ENCODE measurements at places on chromosomes 1 and 21.

GRCh38 chr1:22216210-22216883 lies 73.5 kb upstream of the WNT4 start:
- no peak for DNase-seq

- DNase-seq: no peak
These were observed 3.1 kb downstream of the TRAF5 start for GRCh38 chr1:211329764-211330201.

- DNase-seq: no peak
These were observed 312.7 kb upstream of the NCAM2 start for GRCh38 chr21:20685475-20685874.

GRCh38 chr1:9590201-9590600 lies 1.5 kb downstream of the TMEM201 start:
- no peak for DNase-seq

DNA sequence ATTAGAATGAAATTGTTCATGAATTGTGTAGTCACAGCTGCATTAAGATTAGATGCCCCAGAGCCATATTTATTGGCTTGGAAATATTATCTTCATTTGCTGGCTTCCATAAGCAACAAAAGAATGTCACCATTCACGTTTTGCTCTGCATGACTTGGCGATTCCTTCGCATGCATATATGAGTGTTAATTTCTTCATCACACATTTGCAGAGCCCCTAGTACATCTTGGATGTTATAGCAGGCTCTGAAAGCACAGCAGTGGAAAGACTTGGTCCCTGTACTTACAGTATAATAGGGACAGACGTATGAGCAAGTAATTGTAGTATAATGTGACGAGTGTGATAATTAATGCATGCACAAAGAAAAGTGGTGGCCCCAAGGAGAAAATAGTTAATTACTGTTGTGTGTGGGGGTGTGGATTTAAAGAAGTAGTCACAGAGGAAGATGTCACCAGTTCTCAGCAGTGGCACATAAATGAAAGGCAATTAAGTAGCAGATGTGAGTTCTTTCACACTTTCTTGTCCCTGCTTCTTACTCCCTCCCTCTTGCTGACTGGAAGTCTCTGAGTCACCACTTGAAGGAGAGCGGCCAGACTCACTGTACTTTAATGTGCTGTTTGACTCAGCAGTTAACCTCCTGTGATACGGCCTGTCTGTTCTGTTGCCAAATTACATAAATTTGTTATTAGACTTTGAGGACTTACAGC lies 21.0 kb downstream of the S100A10 start:
- no peak for DNase-seq

DNA sequence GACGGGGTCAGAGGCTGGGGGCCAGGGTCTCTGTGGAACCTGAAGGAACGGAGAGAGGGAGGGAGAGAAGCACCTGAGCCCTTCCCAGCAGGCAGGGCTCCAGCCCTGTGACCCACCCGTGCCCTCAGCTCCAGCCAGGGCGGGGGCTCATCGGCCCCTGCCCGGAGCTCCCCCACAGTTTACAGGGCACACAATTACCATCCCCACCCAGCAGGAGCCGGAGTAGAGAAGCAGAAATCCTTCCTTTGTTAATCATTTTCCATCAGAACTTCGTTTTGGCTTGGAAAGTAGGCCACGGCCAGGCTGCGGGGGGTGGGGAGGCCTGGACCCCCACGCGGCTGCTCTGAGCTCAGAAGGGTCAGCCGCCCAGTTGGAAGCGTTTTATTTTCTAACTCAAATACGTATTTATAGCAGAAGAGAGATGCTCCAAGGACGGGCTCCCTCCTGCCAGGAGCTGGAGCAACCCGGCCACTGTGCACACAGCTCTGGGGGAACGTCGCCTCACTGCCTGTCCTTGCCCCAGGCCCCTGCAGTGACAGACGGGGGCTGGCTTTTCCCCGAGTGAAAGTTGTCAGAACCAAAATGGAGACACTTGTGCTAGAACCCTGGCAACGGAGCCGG lies 42.7 kb upstream of the ADARB1 start:
- no peak for DNase-seq

GRCh38 chr1:196461521-196461920 lies 146.7 kb downstream of the KCNT2 start:
- DNase-seq: no peak

DNA sequence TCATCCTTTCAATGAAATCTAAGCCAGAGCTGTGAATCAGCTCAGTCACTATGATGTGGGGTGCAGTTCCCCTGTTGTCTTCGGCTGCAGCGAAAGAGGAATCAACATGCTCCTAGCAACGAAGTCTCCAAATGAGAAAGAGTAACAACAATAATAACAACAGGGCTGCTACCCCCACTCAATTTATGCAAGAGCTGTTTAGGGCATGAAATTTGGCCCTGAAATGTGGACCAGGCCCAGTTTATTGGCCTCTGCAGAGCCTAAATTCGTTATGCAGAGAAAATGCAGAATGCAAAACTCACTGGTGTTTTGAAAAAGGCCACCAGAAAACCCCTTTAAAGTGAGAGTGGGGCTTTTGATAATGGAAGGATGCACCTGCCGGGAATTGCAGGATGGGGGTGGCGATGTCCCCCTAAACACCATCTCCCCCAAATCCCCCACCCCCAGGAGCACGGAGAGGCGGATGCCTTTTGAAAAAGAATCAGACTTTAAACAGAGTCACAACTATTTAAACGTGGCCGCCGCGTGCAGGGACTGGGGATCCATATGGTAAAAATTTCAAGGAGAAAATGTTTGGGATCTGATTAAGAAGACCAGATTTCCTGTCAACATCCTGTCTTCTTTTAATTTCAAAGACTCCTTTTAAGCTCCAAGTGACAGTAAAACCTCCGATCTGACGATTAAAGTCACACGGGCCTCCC lies 1.9 kb downstream of the RUNX3 start:
- DNase-seq: no peak

DNA sequence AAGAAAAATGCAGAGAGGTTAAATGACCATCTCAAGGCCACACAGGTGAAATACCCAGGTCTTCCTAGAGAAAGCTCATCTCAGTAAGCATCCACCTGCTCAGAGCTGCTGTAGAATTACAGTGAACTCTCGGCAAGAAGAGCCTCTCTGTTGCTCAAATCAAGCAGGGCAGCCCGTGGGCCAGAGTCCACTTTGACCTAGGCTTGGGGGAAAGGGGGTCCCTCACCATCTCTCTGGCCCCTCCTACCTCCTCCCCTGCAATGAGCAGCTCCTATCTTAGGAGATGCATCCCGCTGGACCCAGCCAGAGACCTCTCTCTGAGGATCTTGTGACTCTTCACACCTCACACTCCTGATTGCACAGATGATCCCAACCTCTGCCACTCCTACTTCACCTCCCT lies 364.7 kb downstream of the PTPRU start:
- DNase-seq: no peak

DNA sequence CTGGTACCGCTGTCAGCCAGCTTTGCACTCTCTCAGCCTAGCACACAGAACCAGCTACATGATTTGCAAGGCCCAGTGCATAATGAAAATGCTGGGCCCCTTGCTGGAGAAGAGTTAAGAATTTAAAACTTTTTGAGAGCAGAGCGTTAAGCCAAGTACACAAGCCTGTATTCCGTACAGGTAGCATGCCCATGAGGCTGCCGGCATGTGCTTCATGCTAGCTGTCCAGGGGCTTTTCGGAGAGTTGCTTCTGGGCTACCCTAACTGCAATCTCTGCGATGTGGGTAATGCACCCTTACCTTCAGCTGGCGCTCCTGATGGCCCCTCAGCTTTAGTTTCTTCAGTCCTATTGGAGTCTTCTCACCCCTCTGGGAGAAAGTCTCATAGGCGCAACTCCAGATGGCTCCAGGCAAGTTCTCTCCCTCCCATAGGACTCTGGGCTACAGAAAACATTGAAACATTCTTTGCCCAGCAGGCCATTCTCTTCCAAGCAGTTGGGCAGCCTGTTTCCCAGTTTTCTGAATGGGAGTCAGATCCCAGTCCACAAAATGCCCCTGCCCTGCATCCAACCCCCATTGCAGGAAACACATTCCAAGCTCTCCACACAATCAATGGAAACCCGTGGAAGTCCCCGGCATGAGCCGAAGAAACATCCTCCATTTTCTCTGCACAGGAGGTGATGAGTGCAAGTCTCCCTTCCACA lies 5.7 kb upstream of the AKT3 start:
- no peak for DNase-seq

GRCh38 chr21:17644186-17644585 lies 31.5 kb upstream of the BTG3 start:
- DNase-seq: no peak

- DNase-seq: no peak
These were observed 2.3 kb downstream of the H3-3A start for GRCh38 chr1:226064816-226065248.

- DNase-seq: peak; percentile 25
These were observed 19.1 kb downstream of the AGL start for GRCh38 chr1:99869304-99869703.

DNA sequence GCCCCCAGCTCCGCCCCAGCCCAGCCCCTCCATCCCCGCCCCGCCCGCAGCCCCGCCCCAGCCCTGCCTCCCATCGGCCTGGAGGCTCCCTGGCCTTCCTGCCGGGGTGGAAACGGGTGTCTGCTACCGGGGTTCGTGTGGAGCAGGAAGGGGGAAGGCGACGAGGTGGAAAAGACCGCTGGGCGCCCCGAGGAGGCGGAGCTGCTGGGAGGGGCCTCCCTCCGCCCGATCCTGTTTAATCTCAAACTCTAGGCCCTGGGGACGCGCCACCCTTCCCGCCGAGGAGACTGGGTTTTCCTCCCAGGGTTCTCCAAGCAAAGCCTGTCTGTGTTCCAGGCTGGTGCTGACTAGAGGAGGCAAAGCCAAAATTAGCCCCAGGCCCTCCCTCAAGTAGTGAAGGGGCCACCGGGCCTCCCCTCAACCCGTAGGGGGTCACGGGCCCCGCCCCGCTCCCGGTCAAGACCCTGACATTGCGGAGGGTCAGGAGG lies 16.2 kb upstream of the TTLL10 start:
- DNase-seq: peak; percentile 60

GRCh38 chr1:154324241-154324640 lies 1.1 kb upstream of the ATP8B2 start:
- no peak for DNase-seq

DNA sequence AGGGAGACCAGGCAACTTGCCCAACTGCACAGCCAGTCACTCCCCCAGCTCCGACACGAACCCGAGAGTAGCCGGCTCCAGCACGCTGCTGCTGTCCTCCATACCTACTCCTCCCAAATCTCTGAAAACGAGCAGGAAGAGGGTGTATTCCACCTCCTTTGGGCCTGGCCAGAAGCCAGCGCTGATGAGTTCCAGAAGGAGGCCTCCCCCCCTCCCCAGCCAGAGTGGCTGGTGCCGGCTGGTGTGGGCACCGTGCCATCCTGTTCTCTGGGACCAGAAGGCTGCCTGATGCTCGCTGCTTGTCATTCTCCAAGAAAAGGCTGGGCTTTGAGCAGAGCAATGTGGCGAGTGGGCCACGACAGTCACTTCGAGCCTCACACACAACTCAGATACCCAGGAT lies 22.2 kb downstream of the KCNN3 start:
- no peak for DNase-seq

DNA sequence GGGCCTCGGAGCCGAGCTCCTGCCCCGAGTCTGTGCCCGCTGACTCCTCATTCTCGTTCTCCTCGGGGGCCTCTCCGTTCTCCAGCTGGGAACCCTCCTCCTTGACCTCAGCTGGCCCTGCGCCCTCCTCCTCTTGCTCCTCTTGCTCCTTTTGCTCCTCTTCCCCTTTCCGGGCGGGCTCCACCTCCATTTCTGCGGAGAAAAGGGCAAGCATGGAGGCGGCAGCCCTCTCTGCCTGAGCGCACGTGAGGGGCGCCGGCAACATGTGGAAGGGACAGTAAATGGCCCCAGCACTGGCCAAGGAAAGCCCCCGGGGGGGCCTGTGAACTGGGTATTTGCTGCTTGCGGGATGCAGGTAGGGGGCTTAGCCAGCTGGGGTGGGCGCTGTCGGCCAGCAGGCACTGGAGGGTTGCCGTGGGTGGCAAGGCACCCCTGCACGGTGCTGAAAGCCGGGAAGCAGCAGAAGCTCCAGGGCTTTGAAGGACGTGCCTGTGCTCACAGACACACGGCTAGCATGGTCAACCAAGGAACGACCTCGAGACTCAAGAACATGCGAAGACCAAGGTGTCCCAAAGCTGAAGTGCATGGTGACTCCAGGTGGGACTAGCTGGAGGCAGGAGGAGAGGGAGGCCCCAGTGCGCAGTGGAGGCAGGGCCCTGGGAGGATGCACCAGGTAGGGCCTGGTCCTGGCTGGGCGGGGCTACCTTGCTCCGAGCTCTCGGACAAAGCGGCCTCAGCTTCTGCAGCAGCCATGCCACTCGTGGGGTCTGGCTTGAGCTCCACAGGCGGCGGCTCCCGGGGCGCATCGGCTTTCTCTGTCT lies 30.7 kb downstream of the ZBTB17 start:
- DNase-seq: no peak

GRCh38 chr21:37207441-37208009 lies 59.6 kb downstream of the VPS26C start:
- no peak for DNase-seq

GRCh38 chr1:55579332-55580001 lies 364.3 kb upstream of the USP24 start:
- DNase-seq: no peak

- DNase-seq: no peak
These were observed 416.0 kb downstream of the SIPA1L2 start for GRCh38 chr1:232213928-232214327.

- no peak for DNase-seq
These were observed 13.2 kb downstream of the USH2A start for GRCh38 chr1:216410026-216410425.

GRCh38 chr1:15820478-15820877 lies 13.0 kb upstream of the UQCRHL start:
- DNase-seq: no peak

- no peak for DNase-seq
These were observed 41.1 kb downstream of the COLGALT2 start for GRCh38 chr1:183996396-183996795.

DNA sequence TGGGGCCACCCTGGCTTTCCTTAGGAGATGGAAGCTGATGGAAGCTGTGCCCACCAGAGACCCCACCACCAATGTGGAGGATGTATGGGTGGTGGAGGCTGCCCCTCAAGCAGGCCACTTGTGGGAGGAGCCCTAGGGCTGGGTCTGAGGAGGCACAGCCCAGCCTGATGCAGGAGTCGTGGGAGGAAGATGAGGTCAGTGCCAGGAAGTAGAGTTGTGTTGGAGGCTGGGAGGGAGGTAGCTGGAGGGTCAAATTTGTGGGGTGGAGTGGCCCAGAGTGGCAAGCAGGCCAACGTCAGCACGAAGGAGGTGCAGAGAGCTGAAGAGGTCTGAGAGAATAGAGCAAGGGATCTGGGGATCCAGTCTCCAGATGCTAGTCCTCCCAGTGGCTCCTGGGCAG lies 119.0 kb upstream of the USP24 start:
- no peak for DNase-seq
